T-helper 9 cell (primary cell): ENCODE measurements at places on chromosomes 11 and 22.

- no peak for DNase-seq
Observed at GRCh38 chr11:1691026-1691877, 5.7 kb upstream of the KRTAP5-6 start.

GRCh38 chr11:1451781-1452470 is 34.7 kb downstream of the MOB2 start:
- no peak for DNase-seq

DNA sequence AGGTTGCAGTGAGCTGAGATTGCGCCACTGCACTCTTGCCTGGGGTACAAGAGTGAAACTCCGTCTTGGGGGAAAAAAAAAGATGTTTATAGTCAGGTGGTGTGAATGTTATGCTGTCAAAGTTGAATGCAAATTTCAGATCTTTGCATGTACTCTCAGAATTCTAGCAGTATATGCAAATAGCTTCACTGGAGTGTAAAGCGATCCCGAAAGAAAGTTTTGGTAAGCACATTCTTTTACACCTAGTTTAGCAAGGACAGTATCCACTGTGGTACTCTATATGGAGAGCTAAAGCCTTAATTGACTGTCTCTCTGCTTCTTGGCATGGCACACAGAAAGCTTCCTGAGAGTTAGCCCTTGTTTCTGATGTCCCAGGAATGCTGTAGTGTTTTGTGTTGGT is 4.0 kb downstream of the JAM3 start:
- DNase-seq = no peak

GRCh38 chr11:12206529-12206928 is 96.1 kb downstream of the MICAL2 start:
- no peak for DNase-seq

- no peak for DNase-seq
Observed at GRCh38 chr11:120179057-120179672, 31.7 kb upstream of the OAF start.

- DNase-seq = no peak
Observed at GRCh38 chr11:64774144-64774543, 4.2 kb downstream of the SF1 start.
